ENCODE measurements at places on chromosomes 6 and 20.

- no peak for DNase-seq
Measured at GRCh38 chr20:3312940-3313682, 74.1 kb upstream of the SLC4A11 start.

GRCh38 chr6:119333707-119334295 is 15.8 kb downstream of the MAN1A1 start:
- DNase-seq: no peak

GRCh38 chr20:48999890-49000870 is 45.9 kb upstream of the CSE1L start:
- DNase-seq: no peak

DNA sequence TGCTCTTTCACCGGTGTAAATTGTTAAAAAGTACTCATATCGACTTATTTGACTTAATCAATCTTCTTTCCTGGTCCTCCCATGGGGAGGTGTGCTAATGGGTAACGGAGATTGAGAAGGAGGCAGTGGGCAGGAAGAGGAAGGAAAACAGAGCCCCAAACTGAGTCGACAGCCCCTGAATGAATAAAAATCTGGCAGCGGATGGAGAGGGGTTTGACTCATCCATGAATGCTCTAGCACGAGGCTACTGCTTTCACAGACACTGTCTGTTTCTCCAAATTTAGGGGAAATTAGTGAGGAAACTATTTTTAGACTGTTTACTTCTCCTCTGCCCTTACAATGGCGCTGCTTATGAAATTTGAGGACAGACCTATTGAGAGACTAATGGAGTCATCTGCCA is 142.2 kb upstream of the ATXN1 start:
- DNase-seq: no peak

GRCh38 chr20:32685541-32686529 is 12.1 kb upstream of the C20orf203 start:
- DNase-seq: no peak

DNA sequence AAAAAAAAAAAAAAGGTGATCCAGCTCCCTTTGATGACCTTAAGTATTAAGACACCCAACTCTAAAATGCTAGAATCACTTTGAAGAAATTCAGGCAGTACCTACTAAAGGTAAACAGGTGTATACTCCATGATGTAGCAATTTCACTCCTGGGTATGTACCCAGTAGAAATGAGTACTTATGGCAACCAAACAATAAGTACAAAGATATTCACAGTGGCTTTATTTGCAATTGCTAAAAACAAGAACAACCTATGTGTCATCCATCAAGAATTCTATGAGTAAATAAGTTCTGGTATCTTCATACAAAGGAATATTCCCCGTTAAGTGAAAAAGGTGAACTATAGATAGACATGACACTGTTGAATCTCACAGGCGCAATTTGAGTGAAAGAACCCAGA is 29.4 kb downstream of the MDGA1 start:
- DNase-seq: no peak

- DNase-seq: peak; percentile 45
Measured at GRCh38 chr20:53899351-53900167, 170.8 kb downstream of the BCAS1 start.

- no peak for DNase-seq
Measured at GRCh38 chr6:26563488-26563887, 25.3 kb downstream of the HMGN4 start.

Measured in stimulated activated CD4-positive, alpha-beta T cell treated with anti-CD3 and anti-CD28 coated beads, Interleukin-4, amount 100 ng/mL, for 4 hours (primary cell).